ENCODE measurements at places on chromosomes 16 and 17.

DNA sequence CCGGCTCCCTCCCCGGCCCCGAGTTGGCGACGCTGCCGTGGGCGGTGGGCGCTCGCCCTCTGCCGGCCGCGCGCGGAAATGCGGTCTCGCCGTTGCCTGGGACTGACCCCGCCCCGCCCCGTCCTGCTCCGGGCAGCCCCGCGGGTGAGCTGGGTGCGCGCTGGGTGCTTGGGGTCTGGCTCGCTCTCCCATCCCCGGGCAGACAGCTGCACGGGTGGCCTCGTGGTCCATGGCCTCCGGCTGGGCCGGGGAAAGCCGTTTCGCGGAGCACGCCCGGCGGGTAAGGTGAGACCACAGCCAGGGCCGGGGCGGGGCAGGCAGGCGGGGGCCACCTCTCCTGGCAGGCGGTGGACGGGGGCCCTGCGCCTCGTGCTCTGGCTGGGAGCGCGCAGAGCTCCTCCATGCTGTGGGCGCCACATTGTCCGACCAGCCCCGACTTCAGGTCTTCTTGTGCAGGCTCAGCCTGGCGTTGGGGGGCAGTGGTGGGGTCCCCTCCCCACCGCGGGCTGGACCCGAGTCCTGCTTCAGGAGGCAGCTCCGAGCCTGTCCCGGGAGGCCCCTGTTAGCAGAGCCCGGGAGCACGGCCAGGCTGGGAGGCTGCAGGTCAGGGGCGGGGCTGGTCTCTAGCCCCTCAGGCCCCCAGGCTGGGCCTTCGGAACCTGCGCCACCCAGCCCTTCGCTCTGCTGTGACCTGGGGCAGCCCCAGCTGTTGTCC lies 7.0 kb upstream of the C1QTNF8 start:
- no peak for DNase-seq

DNA sequence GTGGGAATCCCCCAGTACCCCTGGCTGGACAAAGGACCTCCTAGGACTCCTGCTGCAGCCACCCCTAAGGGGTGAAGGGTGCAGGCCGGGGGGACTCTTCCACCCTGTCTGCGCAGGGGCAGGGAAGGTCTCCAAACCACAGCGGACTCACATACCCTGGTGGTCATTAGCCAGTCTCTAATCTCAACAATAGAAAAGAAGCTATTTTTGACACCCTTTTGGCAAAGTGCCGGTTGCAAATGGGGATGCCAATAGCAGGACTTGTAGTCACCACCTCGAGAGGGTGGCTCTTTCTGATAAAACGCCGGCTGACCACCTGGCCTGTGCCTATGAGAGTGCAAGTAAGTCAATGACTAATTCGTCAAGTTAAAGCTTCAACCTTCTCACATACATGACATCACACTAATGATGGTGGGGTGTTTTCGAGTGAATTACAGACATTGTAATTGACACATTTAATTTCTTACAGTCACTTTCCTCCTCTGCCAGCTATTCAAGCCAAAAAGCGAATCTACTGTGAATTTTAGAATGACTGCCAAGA lies 23.1 kb upstream of the DNAH17 start:
- DNase-seq = no peak

DNA sequence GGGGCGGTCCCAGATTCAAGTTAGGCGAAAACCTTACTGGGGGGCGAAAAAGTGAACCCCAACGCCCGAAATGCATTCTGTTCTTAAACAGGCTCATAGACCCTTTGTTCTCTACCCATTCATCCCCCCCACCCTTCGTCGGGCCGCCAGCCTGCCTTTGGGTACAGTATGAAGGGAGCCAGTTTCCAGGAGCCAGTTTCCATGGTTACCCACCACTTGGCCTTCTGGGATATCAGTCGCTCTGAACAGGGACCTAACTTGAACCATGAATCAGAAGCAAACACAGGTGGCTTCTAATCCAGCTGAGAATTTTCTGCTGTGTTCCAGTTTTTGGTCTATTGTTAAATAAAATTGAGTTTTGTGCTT lies 532 bp downstream of the DHX40 start:
- DNase-seq = peak; percentile 59

DNA sequence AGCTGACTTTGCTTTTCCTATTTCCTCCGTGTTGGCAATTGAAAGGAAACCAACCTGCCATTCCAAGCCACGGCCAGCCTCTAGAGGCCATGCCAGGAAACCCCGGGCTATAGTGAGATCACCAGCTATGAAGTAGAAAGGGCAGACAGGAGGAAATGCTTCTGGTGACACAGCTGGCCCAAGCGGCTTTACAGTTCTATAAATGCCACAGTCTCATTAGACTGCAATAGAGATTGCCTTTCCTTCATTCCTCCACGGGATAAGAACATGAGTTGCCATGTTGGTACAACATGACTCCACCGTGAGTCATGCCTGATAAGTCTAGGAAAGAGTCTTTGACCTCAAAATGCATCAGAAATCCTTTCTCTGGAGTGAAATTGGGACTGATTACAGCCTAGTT lies 384.9 kb downstream of the GRIN2A start:
- no peak for DNase-seq

GRCh38 chr16:55734665-55735064 lies 78.9 kb downstream of the SLC6A2 start:
- no peak for DNase-seq

DNA sequence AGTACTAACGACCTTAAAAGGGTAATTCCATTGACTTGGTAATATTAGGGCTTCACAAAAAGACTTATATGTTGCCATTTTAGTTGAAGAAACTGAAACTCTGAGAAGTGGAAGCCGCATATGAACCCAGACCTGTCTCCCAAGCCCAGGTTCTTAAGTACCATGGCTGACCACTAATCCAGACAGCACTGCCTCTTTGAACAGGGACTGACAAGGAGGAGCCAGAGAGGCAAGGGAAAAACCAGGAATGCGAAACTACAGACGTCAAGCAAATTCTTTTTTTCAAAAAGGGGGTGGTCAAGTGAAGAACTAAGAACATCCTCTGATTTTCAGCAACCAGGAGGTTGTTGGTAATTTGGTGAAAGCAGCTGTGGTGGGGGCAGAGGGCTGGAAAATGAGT lies 15.2 kb downstream of the CYB5D1 start:
- DNase-seq = no peak

GRCh38 chr17:37717627-37718323 lies 27.1 kb downstream of the HNF1B start:
- no peak for DNase-seq

GRCh38 chr16:63539276-63539675 lies 1503.0 kb upstream of the CDH8 start:
- DNase-seq = no peak

GRCh38 chr16:56950881-56951771 lies 10.6 kb upstream of the CETP start:
- DNase-seq = no peak

- peak; percentile 96 for DNase-seq
Measured at GRCh38 chr17:28427371-28427770, 21.4 kb upstream of the SLC46A1 start.

DNA sequence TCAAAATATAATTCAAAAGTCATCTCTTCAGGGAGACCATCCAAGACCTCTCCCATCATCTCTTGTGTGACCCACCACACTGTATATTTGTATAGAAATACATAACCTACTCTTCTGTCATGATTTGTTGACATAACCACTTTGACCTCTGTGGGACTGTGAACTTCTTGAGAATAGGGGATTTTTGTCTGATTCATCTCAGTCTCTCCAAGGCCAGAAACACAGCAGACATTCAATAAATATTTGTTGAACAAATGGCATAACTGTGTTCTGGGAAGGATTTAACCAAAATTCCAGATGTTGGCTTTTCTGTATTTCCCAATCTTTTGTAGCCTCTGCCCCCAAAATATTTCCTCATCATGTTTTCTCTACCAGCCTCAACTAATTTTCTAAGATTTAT lies 169.7 kb downstream of the CDH11 start:
- no peak for DNase-seq

GRCh38 chr17:15350777-15351477 lies 9.5 kb upstream of the TEKT3 start:
- DNase-seq = no peak

DNA sequence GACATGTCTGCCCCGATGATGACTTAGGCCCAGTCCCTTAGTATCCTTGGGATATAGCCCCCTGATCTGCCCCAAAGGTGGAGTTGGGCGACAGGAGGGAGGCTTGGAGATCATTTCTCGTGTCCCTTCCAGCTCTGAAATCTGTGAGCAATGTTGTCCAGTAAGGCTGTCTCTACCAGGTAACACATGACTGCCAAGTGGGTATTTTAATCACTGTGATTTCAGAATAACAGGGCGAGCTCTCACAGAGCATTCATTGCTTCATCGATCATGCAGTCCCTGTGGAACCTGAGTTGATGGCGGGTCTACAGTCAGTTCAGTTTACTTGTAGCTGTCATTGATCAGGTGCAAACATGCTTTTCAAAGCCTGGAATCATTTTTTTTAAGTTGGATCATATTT lies 39.2 kb downstream of the KSR1 start:
- DNase-seq = no peak

GRCh38 chr17:34370997-34371395 lies 8.0 kb upstream of the CCL1 start:
- no peak for DNase-seq

DNA sequence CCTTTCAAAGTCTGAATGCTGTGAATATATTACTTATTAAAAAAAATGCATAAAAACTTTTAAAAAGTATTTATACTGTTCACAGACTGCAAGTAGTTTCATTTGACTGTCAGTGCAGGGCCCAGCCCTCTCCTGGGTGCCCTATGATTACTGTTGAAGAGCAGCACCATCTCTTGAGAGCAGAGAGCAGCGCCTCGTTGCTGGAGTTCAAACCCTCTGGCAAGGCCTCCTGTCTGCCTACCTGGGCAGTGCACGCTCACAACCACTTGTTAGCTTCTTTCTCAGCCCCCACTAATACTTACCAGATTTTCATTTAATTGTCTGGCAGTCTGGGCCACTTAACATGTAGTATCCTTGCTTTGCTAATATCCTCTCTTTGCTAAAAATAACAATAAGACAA lies 233.4 kb downstream of the PHKB start:
- DNase-seq = no peak

DNA sequence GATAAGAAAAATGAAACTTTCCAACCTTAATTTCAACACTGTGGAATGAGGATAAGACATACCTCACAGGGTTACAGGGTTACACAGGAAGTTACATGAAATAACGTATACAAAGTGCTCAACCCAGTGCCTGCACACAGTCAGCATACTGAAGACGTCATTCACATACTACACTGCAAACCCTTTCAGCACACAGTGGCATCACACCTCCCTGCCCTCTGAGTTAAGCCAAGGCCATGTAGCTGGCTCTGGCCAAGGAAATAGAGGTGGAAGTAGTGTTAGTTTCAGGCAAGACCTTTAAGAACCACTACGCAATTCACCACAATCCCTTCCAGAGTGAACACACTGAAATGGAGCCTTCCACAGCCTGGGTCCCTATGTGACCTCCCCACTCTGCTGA lies 46.6 kb upstream of the GSG1L start:
- no peak for DNase-seq

- no peak for DNase-seq
Measured at GRCh38 chr17:57999496-58000017, 7.5 kb downstream of the SRSF1 start.

- no peak for DNase-seq
Measured at GRCh38 chr16:1295465-1295864, 14.0 kb upstream of the UBE2I start.

DNA sequence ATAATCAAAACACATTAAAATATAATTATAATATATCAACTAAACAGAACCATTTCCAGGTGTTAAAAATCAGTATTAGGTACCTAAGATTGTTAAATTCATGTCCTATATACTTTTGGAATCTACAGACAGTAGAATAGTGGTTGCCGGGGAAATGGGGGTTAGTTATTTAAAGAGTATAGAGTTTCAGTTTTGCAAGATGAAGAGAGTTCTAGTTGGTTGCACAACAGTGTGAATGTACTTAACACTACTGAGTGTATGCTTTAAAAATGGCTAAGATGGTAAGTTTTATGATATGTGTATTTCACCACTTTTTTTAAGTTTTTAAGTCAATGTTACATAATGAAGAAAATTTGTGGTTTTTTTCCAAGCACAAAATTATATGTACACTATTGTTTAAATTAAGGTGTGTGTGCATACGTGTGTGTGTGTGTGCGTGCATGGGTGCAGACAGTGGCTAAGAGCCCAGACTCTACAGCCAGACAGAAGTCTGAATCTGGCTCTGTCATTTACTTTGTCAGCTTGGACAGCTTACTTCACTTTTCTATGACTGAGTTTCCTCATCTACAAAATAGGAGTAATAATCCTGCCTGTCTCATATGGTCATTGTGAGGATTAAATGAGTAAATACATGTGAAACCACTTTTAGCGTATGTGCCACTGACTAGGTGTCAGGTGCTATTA lies 25.3 kb upstream of the PHAF1 start:
- no peak for DNase-seq

GRCh38 chr16:28082624-28083023 lies 19.1 kb upstream of the GSG1L start:
- peak; percentile 51 for DNase-seq

DNA sequence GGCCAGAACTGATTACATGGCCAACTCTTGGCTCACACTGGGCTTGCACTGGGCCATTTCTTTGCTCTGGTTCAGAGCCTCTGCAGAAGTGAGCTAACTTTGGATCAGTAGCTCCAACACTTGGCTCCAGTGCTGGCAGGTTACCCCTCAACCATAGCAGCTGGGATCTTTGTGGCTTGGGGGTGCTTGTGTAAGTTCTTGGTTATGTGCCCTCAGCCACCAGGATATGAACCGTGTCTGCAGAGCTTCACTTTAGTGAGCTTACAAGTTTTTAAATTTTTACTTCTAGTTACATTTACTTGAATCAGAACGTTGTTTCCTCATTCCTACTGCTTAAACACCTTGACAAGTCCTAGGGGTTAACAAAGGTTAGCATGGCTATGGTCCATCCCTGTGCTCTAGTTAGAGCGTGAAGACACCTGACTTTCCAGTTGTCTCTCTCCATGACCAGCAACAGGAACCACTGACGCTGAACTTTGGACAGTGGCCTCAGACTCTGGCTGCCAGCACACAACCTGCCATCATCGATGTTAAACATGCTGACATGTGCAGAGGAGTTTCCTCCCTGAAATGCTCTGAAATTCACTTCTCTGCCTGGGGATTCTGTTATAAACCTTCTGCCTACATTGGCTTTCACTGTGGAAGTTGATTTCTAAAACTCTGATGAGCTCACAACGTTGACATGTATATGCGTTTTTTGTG lies 4.1 kb downstream of the PDF start:
- DNase-seq = no peak

DNA sequence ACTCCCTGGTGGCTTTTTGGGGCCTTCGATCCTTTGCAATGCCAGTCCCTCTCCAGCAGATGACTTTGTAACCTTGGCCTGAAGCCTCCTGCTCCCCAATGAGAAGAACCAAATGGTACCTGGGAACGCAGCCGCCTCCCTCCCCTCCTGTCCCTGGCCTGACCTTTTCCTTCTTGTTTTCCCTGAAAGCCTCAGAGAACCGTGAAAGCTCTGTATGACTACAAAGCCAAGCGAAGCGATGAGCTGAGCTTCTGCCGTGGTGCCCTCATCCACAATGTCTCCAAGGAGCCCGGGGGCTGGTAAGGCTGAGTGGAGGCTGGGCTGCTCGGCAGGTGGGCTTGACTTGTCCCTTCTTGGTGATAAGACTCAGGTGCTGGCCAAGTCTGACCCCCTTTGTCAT lies 88.0 kb downstream of the SDR42E1 start:
- no peak for DNase-seq

- DNase-seq = no peak
Measured at GRCh38 chr16:48121276-48121675, 34.5 kb downstream of the ABCC12 start.
